ENCODE measurements at places on chromosomes 1 and 21.

DNA sequence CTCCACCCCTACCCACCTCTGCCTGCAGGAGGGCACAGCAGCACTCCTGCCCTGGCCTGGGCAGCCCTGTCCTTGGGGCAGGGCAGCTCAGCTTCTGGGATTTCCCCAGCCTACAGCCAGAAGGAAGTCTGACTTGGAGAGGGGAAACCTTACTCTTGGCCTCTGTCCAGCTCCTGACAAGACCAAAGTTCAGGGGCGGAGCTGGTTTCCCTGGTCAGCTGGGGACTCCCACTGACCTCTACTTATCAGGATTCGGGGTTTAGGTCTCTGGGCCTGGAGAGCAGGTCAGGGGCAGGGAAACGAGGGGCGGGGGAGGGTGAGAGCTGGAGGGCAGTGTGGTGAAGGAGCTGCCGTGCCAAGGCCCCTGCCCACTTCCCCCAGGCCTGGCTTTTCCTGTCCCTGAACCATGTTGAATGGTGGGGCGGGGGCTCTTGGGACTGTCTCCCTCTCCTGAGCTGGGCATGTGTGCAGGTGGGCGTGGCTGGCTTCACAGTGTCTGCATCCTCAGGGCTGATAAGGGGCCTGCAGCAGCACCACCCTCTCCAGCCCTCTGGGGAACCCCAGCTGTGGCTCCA lies 16.8 kb upstream of the ETV3 start:
- no peak for DNase-seq

DNA sequence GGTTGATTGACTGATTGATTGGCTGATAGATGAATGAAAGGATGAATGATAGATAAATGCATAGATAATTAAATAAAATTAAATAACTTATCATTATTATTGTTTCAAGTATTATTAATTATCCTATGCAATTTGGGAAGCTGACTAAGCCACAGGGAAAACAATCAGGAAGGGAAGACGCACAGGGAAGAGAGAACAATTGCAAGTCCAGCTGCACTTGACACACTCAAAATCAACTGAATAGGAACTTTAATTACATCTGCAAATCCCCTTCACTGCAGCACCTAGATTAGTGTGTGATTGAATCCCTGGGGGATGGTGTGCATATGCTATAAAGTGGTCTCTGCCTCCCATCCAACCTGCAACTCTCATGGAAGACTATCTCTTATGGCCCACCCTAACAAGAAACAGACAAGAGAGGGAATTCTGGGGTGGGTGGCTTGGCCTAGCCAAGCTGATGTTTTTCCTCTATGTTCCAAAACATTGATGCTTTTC lies 161.1 kb upstream of the FGGY start:
- DNase-seq, result no peak

DNA sequence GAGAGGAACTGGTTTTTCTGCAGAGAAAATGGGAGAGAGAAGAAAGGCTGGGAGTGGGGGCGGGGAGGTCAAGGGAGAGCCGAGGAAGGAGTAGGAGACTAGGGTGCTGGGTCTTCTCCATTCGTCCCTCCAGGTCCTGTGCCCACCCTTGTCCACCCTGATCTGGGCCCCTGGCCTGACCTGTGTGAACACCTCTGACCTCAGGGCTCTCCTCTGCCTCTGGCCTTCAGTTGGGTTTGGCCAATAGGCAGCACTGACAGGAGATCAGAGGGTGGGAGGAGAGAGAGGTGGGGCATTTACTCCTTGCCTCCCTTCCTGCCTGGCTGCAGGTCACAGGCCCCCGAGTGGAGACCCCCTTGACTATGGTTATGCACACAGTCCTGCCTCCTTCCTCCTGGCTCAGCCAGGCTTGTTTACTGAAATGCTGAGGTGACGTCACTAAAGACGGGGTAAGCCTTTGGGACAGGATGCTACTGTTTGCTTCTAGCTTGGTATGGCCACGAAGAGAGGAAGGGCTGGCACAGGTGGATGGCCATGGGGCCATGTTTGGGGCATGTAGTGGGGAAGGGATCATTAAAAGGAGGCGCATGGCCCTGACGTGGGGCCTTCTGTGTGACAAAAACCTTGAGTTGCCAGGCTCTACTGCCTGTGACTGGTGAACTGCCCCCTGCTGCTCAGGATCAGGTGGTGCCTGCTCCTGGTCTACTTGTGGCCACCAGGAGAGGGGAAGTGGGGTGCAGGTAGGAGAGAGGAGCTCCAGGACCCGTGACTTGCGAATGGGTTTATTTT lies 248.7 kb upstream of the CSF3R start:
- peak; percentile 11 for DNase-seq

DNA sequence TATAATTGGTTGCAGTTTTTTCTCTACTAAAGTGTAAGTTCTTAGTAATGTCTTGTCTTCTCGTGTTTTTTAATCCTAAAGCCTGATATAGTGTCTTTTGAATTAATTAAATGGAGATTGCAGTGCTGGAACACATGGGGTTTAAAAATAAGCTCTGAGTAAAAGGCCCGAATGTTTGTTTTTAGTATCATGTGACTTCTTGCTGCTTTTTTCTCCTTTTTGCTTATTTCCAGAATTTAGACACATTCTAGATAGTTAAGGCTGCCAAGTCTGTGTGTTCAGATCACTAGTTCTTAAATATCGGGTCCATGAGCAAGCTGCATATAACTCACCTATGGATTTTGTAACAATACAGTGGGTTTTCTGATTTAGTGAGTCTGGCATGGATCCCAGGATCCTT lies 27.5 kb downstream of the KCTD3 start:
- DNase-seq, result no peak

DNA sequence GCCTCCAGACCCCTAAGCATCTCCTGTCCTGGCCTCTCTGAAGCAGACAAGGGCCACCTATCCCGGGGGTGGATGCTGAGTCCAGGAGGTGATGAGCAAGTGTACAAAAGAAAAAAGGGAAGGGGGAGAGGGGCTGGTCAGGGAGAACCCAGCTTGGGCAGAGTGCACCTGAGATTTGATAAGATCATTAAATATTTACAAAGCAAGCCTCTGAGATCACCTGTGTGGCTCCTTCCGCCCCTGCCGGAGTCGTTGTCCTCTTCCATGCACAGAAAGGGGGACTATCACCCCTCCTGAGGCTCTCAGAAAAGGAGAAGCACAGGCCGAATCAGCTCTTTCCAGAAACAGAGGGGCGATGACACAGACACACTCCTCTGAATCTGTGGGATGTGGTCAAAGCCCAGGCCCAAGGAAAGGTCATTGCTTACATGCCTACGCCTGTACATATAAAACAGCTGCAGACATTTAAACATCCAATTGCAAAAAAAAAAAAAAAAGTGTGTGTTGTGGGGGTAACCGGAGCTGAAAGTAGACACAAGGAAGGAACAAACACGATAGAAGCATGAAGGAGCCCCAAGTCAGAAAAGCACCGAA lies 30.9 kb downstream of the PRSS38 start:
- no peak for DNase-seq

DNA sequence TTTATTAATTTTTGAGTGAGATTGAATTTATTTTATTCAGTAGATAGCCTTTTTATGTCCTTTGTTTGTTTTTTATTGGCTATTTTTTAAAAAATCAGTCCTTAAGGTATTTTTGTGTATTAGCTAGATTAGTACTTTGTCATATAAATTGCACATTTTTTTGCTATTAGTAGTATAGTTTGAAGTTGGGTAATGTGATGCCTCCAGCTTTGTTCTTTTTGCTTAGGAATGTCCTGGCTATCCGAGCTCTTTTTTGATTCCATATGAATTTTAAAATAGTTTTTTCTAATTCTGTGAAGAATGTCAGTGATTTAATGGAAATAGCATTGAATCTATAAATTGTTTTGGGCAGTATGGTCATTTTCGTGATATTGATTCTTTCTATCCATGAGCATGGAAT lies 80.4 kb downstream of the MAN1A2 start:
- DNase-seq, result no peak

All from GM12865 (cell line).